ENCODE measurements at places on chromosomes 5 and 9.

GRCh38 chr9:125444956-125445506 is 183.4 kb downstream of the GAPVD1 start:
- no peak for DNase-seq

DNA sequence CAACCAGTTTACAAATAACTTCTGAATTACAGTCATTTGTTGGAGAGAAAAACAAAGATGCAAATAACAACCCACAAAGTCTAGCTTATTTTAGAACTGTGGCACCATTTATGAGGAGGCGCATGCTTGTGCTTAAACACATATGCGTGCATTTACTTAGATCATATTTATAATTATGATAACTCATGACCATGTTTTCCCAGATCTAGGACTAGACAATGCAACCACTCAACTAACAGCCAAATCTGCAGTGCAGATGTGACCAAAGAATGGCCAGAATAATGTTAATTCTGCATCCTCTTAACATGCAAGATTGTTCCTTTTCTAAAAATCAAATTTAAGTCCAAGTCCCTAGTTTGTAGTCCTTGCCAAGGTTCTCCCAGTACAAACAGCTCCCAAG is 167.3 kb upstream of the FST start:
- DNase-seq, result no peak

- DNase-seq, result no peak
These were observed 190.8 kb downstream of the MEF2C start for GRCh38 chr5:88691945-88692868.

GRCh38 chr5:135480511-135480910 is 28.4 kb upstream of the TIFAB start:
- no peak for DNase-seq

DNA sequence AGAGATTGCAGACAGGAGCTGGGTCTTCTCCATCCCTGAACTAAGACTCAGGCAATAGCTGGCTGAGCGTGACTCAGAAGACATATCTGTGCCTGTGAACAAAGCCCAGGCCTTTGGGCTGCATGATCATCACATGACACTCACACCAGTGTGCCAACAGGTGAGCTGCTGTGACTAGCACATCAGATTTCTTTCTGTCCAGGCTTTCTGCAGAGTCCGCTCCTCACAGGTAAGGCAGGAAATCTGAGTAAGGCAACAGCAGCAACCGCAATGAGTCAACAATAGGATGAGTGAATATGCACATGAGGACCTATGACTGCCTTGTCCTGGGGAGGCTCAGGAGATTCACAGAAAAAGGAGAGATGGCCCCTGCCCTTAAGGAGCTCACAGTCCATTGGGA is 293.6 kb downstream of the ACTL7B start:
- DNase-seq, result no peak

- no peak for DNase-seq
These were observed 72.3 kb downstream of the PSMB7 start for GRCh38 chr9:124342776-124343485.

- no peak for DNase-seq
These were observed 607 bp upstream of the HNRNPAB start for GRCh38 chr5:178203670-178204181.

DNA sequence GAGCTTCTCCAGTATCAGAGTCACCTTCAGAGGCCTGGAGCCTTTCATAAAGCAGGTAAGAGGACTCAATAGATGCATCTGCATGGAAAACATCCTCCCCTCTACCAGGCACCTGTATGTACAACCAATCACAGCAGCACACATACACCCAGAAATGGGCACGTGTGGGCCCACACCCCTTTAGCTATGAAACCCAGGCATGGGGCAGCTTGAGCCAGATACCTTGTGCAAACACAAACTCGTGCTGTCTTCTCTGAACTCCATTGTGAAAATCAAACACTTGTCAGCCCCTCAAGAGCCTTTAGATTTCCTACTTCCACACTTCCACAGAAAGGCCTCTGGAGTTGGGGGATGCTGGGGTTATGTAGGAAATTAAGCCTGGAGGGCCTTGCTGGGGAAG is 1.1 kb upstream of the CSF2 start:
- no peak for DNase-seq

DNA sequence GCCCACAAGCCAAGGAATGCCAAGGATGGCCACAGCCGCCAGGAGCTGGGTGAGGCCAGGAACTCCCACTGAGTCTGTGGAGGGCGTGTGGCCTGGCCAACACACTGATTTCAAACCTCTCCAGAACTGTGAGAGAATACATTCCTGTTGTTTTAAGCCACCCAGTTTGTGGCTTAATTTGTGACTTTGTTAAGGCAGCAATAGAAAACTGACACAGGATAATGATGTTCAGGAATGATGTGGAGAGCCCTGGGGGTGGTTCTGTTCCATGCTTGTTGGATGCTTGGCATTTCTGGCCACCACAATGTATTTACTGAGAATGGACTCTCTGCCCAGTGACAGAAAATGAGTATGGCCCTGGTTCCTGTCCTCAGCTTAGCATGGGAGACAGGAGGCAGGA is 82.8 kb downstream of the DAP start:
- no peak for DNase-seq

- no peak for DNase-seq
These were observed 235.7 kb downstream of the COMMD10 start for GRCh38 chr5:116320486-116320885.
